Renal pelvis (tissue), 12 donors: ENCODE measurements at places on chromosomes 1 and 21. TPM values are rescaled to one million over a fixed set of nuclear protein-coding genes. Genes with fewer than 3 reads are reported as not detected.

GIPC2 gene
- polyA plus RNA-seq, result 15.4 TPM

DNA sequence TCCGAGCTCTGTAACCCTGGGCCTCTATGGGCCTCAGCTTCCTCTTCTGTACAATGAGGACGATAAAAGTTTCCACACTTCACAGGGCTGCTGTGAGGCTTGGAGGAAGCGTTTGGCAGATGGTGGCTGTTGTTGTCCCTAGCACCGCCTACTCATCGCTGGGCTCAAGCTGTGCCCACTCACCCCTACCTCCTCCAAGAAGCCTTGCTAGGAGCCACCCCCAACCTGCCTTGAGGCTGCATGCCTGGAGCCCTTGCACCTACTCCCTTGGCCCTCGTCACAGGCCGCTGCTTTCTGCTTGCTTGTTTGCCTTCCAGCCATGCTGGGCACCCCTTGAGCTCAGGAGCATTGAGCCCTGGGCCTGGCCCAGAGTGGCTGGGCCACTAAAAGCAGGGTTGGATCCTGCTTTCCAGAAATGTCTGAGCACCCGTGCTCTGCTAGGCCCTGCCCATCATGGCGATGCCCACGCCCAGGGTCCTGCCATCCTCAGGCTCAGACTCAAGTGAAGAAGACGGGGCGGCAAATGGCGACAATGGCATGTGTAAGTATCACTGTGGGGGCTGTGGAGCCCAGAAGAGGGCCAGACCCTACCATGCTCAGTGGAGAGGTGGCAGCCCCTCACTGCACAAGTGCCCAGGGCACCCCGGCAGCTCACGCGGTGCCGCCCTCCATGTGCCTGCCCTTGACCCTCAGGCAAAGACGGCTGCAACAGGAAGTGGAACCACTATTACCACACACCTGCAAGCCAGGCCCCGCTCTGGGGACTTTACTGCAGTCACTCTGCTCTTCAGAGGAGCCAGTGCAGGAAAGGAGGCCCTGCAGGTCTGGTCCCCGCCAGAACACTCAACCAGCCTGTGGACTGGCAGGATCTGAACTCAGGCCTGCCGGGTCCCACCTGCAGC lies 9.5 kb downstream of the SH3BGRL3 start:
- no peak for DNase-seq

GRCh38 chr1:212944229-212944901 lies 6.0 kb upstream of the VASH2 start:
- no peak for DNase-seq

- DNase-seq, result no peak
Measured at GRCh38 chr1:235002706-235003300, 125.8 kb downstream of the TOMM20 start.

- no peak for DNase-seq
Measured at GRCh38 chr1:16145030-16145661, 10.7 kb downstream of the EPHA2 start.

MYCL gene
- 8.4 TPM for polyA plus RNA-seq

GRCh38 chr1:222454782-222455181 lies 93.1 kb downstream of the HHIPL2 start:
- DNase-seq, result no peak

GRCh38 chr21:46009951-46010705 lies 28.6 kb downstream of the COL6A1 start:
- DNase-seq, result no peak

DNA sequence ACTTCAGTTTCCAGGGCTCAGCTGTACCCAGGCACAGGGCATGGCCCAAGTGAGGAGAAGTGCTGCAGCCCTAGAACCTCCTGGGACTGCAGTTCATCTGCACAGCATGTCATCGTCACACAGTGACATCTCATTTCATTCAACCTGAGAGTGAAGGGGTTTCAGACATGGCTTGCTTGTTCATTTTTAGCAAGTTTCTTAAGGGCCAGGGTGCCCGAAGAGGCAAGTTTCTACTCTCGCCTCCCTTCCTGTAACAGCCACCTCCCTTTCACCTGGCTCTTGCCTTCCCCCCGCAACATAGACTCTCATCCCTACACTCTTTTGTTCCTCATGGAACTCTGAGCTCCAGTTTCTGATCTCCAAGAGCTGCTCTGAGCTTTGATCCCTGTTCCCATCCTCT lies 108.1 kb downstream of the C1orf21 start:
- DNase-seq, result no peak

- peak; percentile 62 for DNase-seq
Measured at GRCh38 chr1:81802707-81803430, 2.1 kb downstream of the ADGRL2 start.

DNA sequence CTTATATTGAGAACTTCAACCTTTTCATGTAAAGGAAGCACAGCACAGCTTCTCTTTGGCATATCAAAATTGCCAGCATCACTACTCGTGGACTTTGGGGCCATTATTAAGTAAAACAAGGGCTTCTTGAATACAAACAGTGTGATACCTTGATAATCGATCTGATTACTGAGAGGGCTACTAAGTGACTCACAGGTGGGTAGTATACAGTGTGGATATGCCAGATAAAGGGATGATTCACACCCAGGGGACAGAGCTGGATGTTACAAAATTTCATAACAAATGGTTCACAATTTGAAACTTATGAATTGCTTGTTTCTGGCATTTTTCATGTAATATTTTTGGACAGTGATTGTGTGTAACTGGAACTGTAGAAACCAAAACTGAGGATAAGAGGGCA lies 15.4 kb downstream of the HDAC1 start:
- DNase-seq, result no peak

GRCh38 chr1:207429963-207430362 lies 24.2 kb upstream of the CR2 start:
- no peak for DNase-seq

VANGL2 gene
- polyA plus RNA-seq, result 33.2 TPM

ADAMTS1 gene
- 90.6 TPM for polyA plus RNA-seq

GRCh38 chr1:244952940-244953339 lies 88.6 kb upstream of the HNRNPU start:
- DNase-seq, result no peak

DNA sequence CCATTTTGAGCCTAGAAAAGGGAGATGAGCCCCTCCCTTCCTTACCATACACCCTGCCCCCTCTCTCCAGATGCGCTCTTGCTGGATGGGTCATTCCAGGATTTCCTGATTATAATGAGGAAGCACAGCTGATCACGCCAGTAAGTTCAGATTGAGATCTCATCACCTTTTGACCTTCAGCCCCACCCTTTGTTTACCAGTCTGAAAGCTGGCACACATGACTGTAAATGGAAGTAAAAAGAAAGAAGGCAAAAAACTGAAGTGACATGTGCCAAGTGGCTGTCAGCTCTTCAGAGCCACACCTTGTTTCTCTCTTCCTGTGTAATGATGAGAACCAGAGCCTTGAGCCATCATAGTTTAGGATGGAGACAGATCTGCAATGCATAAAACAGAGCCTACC lies 27.9 kb downstream of the S1PR1 start:
- DNase-seq, result no peak

- peak; percentile 80 for DNase-seq
Measured at GRCh38 chr1:3530926-3531818, 76.7 kb downstream of the ARHGEF16 start.

GRCh38 chr1:162019446-162019845 lies 4.2 kb downstream of the OLFML2B start:
- no peak for DNase-seq

DNA sequence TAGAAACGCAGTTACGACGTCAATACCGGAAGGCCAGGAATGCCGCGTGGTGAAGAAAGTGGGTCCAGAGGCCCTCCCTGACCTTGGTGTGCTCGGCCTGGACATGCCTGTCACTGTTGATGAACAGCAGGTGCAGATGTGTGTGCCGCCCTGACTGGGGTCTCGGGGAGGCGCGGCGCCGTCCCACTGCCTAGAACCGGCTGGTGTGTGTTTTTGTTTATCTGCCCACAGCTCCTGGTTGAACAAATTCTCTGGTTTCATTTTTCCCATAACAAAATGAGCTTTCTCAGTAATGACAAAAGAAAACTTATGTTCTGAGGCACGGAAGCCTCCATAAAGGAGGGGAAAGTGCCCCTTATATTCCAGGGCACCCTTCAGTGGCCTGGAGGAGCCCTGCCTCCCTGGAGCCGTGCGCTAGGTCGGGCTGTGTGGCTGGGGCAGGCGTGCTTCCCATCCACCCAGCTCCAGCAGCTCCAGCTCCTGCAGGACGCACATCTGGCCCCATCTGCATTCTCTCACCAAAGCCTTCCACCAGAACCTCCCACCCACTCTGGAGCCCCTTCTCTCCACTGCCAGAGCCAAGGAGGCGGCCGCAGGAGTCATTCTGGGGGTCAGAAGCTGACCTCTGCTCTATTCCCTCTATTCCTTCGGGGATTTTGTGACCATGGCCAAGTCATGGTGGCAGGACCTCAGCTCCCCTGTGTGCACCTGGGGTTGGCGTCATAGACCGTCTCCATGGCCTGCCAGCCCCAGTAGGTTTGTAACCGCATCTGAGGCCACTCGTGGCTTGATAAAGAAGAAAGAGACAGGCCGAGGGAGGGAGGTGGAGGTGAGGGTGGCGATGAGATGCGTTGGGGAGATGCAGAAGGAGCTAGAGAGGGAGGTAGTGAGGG lies 20.1 kb upstream of the COL18A1 start:
- DNase-seq, result no peak

DNA sequence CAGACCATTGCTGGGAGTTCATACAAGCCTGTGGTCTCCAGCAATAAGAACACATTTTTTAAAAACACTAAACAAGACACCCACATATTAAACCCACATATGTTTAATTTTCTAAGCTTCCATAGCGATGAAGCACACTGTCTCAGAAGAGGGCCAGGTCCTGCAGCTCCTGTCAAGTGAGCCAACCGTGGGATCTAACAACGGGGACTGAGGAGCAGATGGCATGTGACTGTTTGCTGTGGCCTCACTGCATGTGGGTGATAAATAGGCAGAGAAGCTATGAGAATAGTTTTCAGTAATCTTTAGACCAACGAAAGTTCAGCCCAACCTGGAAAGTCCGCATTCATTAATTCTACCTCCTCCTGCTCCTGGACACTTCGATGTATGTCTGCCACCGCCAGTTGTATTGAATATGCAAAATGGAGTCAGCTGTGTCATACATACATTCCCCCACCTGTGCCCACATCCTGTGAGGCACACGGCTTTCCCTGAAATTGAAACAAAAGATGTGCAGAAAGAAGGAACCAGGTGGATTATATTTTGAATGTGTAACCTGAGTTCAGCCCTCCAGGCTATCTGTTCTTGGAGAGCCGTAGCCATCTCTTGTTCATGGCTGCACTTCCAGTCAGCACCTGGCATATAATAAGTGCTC lies 88.2 kb downstream of the MIS18A start:
- DNase-seq, result no peak

GRCh38 chr1:89692601-89693521 lies 59.9 kb downstream of the LRRC8C start:
- peak; percentile 21 for DNase-seq

GRCh38 chr1:159951551-159951950 lies 2.5 kb downstream of the SLAMF9 start:
- DNase-seq, result no peak

B4GALT2 gene
- 50.6 TPM for polyA plus RNA-seq

LDLRAD2 gene
- 4.0 TPM for polyA plus RNA-seq

DNA sequence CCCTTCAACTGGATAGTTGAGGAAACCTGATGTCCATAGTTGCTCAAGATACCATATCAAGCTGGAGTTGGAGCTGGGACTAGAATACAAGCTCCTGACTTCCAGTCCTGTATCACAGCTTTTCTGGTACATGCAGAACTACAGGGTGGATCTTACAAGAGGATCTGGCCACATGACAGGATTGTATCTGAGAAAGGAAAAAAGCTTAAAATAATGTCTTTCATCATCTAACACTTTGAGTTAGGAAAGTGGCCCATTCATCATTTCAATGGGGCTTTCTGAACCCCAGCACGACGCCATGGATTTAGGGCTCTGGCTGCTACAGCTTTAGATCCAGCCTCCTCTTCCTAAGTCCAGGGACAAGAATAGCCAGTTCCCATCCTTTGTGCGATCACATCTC lies 46.9 kb downstream of the RASSF5 start:
- DNase-seq, result no peak

GRCh38 chr1:204307334-204307883 lies 52.3 kb downstream of the PLEKHA6 start:
- peak; percentile 76 for DNase-seq

CLEC20A gene
- 0.36 TPM for polyA plus RNA-seq

- DNase-seq, result no peak
Measured at GRCh38 chr1:170669107-170669445, 5.1 kb downstream of the PRRX1 start.

GRCh38 chr1:89125913-89126580 lies at the start of gene GBP2:
TSS of gene GBP2 (minus strand) at chr1:89126114. CDS start at chr1:89121966, 4,148 bp downstream.
- peak; percentile 4 for DNase-seq

- no peak for DNase-seq
Measured at GRCh38 chr1:228149406-228150119, at the start of gene GJC2. TSS of gene GJC2 (plus strand) at chr1:228149930. CDS start at chr1:228157759, 7,829 bp downstream.

- DNase-seq, result no peak
Measured at GRCh38 chr1:61561666-61562065, 163.3 kb downstream of the TM2D1 start.

TXNIP gene
- polyA plus RNA-seq, result 519 TPM

GRCh38 chr1:201898992-201899391 lies 10.3 kb downstream of the SHISA4 start:
- no peak for DNase-seq

LRRC38 gene
- polyA plus RNA-seq, result not detected

GRCh38 chr1:217462159-217462558 lies 168.7 kb downstream of the GPATCH2 start:
- no peak for DNase-seq

DNA sequence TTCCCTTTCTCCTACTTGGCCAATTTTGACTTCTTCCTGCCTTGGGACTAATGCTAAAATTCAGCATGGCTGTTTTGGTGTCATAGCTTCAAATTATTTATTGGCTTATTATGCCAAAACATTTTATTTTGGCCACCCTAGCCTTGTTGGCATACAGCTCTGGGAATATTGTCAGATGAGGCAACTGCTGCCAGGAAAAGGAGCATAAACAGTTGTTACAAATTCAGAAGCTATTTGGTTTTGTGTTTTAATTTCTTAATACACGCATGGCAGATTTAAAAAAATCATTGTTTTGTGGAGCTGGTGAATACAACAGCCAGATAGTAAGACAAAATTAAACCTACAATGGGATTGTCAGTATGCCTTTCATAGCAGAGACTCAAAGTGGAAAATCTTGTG lies 66.8 kb upstream of the BCL10 start:
- DNase-seq, result no peak

GRCh38 chr1:20431176-20431460 lies 54.9 kb downstream of the CAMK2N1 start:
- no peak for DNase-seq

- no peak for DNase-seq
Measured at GRCh38 chr1:29833581-29833980, 597.3 kb downstream of the PTPRU start.

DNA sequence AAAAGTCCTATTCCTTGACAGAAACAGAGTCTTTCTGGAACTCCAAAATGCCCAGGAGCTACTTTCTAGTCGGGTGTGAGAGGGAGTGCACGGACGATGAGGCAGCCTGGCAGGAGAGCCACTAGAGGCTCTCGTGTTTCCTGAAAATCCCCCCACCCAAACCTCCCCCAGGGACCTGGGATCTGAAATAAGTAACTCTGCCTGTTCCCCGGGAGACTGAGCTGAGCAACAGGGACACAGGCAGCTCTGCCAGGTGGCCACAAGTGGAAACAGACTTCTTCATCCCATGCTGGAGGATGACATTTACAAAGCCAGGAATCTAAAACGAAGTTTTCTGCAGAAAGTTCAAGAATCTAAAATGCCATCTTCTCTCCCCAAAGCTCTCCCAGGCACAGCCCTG lies 77.1 kb downstream of the ITPKB start:
- DNase-seq, result no peak

- DNase-seq, result no peak
Measured at GRCh38 chr1:238568735-238569134, 678.0 kb upstream of the ZP4 start.

FLG2 gene
- polyA plus RNA-seq, result 0.27 TPM
